ENCODE measurements at places on chromosomes 1 and 21. TPM values are rescaled to one million over a fixed set of nuclear protein-coding genes. Genes with fewer than 3 reads are reported as not detected.

- DNase-seq: peak; percentile 97
Measured at GRCh38 chr1:3313576-3313950, 140.9 kb upstream of the ARHGEF16 start.

- peak; percentile 97 for DNase-seq
Measured at GRCh38 chr1:245874942-245875580, 632.0 kb downstream of the SMYD3 start.

- peak; percentile 52 for DNase-seq
Measured at GRCh38 chr1:156461781-156462647, 38.6 kb downstream of the MEF2D start.

GRCh38 chr1:231626951-231627614 is 493 bp downstream of the DISC1 start:
- peak; percentile 50 for DNase-seq

DNA sequence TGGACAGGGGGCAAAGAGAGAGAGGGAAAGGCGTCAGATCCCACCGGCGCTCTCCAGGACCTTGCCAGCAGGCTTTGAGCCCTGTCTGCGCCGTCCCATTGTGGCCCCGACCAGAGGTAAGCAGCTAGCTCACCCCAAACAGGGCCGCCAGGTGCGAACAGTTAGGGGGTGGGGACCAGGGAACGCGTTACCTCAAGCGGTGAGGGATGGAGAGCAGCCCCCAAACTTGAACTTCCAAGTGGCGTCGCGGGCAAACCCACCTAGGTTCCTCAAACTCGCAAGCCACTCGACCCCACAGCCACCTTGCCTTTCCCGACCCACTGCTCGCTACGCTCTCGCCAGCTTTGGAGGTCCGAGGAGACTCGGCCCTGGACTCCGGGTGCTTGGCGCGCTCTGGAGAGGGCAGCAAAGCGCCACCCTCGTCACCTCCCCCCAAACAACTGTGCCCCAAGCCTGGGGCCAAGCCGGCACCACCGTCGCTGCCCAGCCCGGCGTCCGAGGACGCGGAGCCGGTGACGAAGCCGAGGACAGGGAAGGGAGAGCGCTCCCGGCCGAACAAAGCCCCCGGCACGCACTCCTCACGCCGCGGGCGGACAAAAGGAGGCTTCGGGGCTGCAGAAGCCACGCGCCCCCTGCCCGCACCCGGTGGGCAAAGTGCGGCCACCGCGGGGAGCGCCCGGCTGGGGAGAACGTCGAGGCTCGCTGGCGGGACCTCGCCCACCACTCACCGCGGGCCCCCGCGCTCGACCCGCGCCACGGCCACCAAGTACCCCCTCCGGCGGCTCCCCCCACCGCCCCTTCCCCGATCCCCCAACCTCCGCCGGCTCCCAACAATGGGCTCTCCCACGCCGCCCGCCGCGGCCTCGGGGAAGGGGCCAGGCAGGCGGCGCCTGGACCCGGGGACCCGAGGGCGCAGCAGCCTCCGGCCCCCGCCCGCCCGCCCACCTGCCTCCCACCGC is 976 bp downstream of the SSBP3 start:
- DNase-seq: peak; percentile 61

DNA sequence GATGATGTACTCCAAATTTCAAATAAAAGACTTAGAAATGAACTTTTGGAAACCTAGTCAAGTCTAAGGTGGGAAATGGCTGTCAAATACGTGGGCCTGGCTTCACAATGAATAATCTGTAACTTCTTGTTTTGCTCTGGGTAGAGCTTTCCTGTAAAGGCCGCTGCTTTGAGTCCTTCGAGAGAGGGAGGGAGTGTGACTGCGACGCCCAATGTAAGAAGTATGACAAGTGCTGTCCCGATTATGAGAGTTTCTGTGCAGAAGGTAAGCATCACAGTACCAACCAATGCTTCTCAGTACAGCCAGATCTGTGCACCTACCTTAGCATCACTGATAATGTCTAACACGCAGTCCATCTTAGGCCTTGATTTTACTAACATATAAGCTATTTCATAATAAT is 73.6 kb downstream of the TPR start:
- DNase-seq: no peak

NPL gene
- 3.0 TPM for polyA plus RNA-seq

FCRL4 gene
- polyA plus RNA-seq: not detected

CYB561D1 gene
- polyA plus RNA-seq: 5.5 TPM

DNA sequence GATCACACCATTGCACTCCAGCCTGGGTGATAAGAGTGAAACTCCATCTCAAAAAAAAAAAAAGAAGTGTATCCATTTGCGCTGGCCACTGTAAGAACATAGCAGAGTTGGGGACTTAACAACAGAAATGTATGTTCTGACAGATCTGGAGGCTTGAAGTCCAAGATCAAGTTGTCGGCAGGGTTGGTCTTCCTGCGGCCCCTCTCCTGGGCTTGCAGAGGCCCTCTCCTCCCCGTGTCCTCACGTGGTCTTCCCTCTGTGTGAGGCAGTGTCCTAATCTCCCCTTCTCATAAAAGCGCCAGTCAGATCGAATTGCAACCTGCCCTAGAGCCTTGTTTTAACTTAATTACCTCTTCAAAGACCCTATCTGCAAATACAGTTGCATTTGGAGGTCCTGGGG is 52.6 kb downstream of the MT1HL1 start:
- DNase-seq: no peak
